ENCODE measurements at places on chromosomes 6 and 20.
A peak's percentile ranks its signal among the peaks of the same experiment; 100 is the strongest.

DNA sequence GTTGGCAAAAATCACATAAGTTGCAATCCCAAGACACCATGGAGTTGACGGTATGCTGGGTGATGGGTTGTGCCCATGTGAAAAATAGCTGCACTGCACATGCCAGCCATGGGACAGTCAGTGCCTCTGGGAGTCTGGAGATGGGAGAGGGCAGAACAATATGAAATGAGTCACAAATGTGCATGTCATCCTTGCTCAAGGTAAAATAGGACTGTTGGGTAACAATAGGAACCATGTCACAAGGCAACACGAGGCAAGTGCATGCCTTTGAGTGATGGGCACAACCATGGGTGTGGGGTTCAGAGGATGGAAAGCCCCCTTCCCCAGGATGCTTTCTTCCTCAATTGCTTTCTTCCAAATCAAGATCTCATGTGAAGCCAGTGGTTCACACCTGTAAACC, 70.5 kb upstream of the PIM1 start:
- DNase-seq = no peak

DNA sequence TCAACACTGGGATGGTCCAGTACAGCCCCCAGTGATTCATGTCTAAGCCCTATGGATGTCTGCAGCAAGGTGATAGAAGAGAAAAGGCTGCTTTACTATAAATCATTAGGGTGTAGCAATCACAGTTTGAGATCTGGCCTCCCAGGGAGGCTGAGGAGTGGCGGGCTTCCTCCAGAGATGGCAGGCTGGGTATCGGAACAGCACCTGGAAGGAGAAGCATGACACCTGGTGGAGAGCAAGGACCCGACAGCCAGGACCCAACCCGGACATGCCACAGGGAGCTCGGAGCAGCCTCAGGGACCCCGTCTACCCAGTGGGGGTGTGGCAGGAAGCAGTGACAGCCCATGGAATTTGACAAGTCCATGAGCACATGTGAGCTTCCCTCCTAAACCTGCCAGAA, 114.8 kb upstream of the CD93 start:
- DNase-seq = peak; percentile 57

DNA sequence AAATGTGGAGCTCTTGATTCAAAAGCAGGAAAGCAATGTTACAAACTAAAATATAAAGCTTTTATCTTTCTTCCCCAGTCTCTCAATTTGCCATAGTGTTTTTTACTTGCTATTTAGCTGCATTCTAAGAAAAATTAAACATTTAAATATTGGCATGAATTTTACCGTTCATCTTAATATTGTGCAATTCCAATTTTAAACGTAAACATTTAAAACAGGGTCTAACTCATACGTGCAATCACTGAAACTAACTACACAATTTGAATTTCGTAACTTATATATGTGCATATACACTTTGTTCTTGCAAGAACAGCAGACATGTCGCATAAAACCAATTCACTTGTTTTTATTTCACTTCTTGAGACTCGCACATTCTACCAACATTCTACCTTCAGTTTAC, 280.8 kb upstream of the QKI start:
- DNase-seq = no peak

- DNase-seq = no peak
Measured at GRCh38 chr6:8446391-8446790, 11.0 kb upstream of the SLC35B3 start.

GRCh38 chr20:63084563-63084927, 77.8 kb upstream of the BHLHE23 start:
- no peak for DNase-seq

DNA sequence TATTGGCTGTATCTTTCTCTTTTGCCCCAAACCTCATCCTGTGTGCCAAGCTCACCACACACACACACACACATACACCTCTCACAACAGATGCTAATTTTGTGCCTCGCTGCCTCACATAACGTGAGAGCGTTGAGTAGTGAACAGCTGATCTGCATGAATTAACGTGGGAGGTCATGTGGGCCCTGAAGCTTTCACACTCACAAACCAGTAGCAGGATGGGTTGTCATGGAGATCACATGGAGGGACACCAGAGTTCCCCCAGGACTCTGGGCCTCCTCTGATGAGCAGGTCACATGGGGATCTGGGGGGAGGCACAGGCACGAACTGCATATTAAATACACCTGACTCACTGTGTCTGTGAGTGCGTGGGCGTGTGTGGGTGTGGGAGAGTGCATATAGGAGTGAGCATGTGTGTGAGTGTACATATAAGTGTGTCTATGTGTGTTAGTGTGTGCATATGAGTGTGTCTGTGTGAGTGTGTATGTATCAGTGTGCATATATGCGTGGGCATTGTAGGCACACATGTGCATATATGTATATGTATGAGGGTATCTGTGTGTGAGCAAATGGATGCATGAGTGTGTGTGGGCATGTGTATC, 62.7 kb upstream of the SULF2 start:
- no peak for DNase-seq

All from WERI-Rb-1 (cell line).